COLO829 (cell line): ENCODE measurements at places on chromosomes 1 and 21.

GRCh38 chr21:38968887-38969543, 163.3 kb downstream of the ETS2 start:
- DNase-seq: no peak

- no peak for DNase-seq
These were observed at the start of gene SLC30A2 for GRCh38 chr1:26045722-26046245. SLC30A2 (minus strand) TSS chr1:26046118; CDS start chr1:26045896, 222 bp downstream.

DNA sequence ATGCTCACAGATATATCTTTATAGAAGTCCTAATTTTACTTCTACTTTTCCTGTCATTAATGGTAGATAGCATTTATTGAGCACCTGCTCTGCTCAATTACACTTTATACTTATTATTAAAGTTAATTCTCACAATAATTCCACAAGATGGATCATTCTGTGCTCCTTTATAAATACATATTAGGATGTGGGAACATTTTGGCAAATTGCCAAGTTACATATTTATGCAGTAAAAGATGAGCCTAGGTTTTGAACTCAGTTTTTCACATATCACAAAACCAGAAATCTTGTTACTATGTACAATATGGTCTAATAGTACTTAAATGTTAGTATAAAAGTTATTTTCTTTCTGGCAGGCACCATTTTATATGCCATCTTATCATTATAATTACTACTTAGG, 895.0 kb upstream of the B3GALT2 start:
- DNase-seq: no peak

- DNase-seq: peak; percentile 72
These were observed 21.2 kb downstream of the SLC45A3 start for GRCh38 chr1:205658943-205659581.

DNA sequence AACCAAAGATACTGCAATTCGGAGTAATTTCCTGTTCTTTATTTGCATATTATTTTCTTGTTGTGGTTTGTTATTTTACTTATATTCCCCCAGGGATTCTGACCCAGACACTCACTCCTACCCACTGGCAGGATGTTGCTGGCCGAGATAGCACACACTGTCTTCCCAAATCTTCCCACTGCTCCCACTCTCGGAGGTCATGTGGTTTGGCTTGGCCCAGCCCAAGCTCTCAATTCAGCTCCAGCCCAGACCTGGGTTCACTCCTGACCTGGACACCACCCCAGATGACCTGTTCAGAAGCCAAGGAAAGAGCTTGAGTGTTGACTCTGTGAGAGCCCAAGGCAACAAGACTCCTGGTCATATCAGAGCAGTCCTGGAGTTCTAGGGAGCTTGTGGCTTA, 1.2 kb upstream of the FAM43B start:
- no peak for DNase-seq

DNA sequence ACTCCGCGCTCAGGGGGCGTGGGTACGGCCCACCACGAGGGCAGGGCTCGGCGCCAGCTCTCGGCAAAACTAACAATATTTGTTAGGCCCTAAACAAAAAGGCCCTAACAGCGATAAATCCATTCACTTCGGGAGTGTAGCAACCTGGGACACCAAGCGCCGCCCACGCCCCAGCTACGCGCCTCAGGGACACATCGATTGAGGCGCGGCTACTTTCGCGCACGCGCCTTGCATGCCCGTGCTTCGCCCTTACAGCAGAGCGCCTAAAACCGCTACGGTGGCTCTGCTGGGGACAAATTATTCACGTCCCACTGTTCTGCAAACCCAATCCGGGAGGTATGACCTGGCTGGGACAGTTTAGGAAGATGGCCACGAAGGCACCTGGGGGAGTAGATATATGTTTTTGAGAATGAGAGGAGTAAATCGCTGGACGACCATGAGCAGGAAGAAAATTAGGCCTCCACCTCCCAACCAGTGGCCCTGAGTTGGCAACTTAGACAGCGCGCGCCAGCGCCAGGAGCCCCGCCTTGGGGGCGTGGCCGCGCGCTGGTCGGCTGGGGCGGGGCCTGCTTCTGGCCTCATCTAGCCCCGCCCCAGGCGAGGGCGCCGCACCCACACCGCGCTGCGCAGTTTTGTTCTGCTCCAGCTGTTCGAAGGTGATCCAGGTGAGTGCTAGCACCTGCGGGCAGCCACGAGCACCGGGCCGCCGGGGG, at the start of gene MGST3:
TSS of gene MGST3 (plus strand) at position 606 of the 713 bp plus-strand sequence. CDS start 18,614 bp downstream, outside the sequence.
- peak; percentile 97 for DNase-seq

- DNase-seq: no peak
These were observed 408.7 kb upstream of the TMPRSS15 start for GRCh38 chr21:18812308-18812707.

DNA sequence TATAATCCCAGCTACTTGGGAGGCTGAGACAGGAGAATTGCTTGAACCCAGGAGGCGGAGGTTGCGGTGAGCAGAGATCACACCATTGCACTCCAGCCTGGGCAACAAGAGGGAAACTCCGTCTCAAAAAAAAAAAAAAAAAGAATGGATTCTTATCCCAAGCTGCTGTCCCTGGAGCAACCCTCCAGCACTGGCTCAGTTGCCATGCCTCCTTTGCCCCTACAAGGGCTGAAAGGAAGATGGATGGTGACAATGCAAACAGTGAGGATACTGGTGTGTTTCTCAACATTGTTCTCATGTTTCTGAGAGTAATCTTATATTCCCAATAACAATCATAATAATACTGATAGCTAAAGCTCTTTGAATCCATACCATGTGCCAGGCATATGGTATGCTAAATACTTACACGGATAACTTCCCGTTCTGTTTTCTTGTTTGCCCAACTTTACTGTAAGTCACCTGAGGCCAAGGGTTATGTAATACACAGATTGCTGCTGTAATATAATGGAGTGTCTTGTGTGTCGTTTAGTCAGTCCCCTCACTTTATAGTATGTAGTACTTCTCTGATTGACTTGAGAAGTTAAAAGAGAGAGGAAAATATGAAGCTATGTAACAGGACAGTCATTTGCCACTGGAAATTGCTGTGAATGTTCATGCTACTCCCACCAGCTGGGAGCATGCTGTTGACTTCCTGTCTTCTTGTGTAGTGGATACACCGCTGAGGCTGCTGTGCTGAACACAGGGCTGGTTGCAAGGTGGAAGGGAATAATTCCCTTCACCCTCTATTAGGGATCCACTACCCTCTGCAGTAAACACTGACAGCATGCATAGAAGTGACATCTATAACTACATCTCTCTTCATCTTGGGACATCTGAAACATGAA, 153.6 kb downstream of the CNIH3 start:
- no peak for DNase-seq

GRCh38 chr1:173887627-173888026, 19.4 kb downstream of the ZBTB37 start:
- no peak for DNase-seq

GRCh38 chr1:161074676-161075368, 5.1 kb upstream of the ARHGAP30 start:
- no peak for DNase-seq

DNA sequence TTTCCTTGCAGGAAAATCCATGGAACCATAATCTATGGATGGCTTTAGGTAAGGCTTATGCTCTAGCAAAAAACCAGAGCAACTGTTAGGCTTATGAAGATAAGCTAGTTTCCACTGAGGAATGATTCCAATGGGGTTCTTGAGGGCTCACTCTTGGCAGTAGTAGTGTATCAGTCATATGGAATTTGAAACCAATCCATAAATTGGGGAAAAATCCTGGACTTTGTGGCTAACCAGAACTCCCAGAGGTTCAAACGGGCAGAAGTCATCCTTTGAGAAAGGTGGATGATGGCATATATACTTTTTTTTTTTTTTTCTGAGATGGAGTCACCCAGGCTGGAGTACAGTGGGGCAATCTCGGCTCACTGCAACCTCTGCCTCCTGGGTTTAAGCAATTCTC, 54.2 kb upstream of the ATF3 start:
- no peak for DNase-seq

DNA sequence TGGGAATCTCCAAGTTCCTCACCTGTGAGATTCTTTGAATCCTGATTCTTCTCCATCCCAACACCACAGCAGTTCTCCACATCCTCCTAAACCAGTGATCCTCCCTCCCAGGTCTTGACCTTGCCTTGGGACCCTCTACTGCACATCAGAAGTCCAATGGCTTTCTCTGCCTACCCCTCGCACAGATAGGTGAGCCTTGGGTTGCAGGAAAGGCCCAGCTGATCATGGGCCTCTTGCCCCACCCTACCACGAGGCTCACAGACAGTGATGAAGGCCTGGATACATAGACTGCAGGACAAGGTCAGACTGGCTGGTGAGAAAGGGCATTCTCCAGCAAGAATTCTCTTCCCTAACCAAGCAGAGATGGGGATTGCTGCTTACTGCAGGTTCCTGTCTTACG, 825 bp downstream of the FABP3 start:
- no peak for DNase-seq

DNA sequence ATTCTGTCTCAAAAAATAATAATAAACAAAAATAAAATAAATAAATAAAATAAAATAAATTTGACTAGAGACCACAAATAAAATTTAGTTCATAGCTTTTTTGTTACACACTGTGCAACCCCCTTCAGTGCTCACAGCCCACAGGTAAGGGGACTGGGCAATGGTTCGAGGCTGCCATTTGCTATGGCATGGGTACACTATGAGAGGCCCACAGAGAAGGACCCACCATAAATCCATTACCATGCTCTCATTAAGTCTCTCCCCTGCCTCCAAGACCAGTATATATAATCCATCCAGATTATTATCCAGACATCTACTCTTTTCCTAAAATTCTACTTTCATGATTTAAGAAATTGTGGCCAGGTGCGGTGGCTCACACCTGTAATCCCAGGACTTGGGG, 8.7 kb upstream of the RIT1 start:
- DNase-seq: no peak

GRCh38 chr1:81703756-81704463, 96.8 kb upstream of the ADGRL2 start:
- DNase-seq: no peak

- DNase-seq: no peak
These were observed 22.8 kb downstream of the PHC2 start for GRCh38 chr1:33408093-33408436.

GRCh38 chr1:244937099-244937498, 72.8 kb upstream of the HNRNPU start:
- no peak for DNase-seq
